ENCODE measurements at places on chromosomes 16 and 17. TPM values are rescaled to one million over a fixed set of nuclear protein-coding genes. Genes with fewer than 3 reads are reported as not detected.

DNA sequence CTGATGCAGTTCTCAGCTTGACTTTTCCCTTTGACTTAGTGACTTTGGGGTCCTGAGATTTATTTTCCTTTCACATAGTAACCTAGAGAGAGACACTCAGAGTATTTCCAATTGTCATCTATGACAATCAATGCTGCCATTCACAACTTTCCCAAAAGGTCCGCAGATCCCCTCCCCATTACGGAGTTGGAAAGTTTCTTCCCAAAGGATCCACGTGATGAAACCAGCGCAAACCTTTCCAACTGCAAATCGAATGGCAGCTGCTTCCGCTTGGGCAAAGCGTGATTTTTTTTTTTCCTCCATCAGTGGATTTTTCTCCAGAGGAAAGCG is 538 bp upstream of the FCSK start:
- no peak for DNase-seq

DNA sequence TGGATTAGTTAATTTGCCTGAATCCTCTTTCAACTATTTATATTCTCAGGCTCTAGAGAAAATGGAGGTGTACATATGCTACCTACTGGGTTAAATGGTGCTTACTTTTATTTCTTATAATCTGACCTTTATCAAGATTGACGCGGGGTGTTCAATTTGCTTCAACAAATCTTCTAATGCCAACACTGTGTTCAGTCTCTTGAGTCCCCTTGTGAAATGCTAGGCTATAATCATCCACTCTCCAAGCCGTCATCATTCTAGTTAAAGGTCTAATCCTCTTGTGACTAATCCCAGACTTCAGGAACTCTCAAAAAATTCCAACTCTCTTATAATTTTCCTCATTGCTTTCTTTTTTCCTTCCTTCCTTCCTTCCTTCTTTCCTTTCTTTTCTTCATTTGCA is 1396.2 kb downstream of the CDH8 start:
- DNase-seq = no peak

GRCh38 chr17:8057691-8058114 is 18.8 kb downstream of the ALOX15B start:
- peak; percentile 30 for DNase-seq

GRCh38 chr17:40177275-40177874 is at the start of gene RAPGEFL1:
Gene RAPGEFL1 (plus strand): TSS chr17:40177470. CDS start chr17:40177862, 392 bp downstream.
- DNase-seq = peak; percentile 72

DNA sequence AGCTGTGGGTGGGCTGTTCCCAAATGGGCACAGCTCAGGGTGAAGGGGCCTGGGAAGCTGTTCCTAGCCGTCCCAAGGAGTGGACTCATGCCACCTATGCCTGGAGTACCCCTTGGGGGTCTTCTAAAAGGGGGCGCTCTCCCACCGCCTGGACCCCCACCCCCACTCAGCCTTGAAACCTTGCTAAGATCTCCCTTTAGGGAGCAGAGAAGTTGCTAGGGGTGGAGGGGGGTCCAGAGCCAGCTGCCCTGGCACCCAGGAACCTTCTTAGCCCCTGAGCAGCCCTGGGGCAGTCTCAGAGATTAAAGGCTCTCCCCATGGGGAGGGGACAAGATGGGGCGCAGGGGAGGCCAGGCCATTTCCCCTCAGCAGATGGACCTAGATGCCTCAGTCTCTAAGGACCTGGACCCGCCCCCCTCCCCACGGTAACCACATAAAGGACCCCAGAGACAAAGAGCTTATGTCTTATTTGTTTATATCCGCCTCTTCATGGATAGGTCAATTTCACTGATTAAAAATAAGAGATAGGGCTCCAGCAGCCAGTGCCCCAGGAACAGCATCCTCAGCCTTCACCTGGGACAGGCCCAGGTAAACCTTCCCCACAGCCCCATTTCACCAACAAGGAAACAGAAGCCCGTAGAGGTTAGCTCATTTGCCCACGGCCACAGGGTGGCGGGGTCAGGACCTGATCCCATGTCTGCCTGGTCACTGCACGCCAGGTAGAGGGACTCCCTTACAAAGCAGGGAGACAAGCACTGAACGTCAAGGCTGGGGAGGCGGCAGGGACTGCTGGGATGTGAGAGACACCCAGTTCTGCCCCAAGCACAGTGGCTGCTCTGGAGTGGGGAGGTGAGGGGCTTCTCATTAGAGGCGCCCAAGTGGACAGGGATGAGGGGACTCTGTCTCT is 3.4 kb downstream of the MTSS2 start:
- no peak for DNase-seq

DNA sequence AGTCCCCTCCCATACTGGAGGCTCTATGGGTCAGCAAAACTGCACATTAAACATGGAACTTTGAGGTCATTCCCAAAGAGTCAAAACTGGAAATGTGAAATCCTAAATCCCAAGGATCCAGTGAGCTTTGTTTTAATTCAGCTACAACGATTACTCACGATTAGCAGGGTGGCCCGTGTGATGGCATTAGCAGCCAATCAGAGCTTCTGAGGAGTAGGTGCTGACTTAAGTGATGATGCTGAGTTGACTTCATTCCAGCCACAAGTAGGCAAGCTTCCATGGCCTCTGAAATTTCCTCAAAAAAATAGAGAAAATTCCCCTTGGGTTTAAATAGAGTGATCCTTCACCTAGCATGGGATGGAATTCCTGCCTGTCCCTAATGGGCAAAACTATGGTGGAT is 28.1 kb upstream of the BEAN1 start:
- no peak for DNase-seq

GRCh38 chr17:44979426-44979995 is 11.4 kb upstream of the C1QL1 start:
- DNase-seq = no peak

GRCh38 chr16:55567382-55567781 is 898 bp downstream of the CAPNS2 start:
- no peak for DNase-seq

DNA sequence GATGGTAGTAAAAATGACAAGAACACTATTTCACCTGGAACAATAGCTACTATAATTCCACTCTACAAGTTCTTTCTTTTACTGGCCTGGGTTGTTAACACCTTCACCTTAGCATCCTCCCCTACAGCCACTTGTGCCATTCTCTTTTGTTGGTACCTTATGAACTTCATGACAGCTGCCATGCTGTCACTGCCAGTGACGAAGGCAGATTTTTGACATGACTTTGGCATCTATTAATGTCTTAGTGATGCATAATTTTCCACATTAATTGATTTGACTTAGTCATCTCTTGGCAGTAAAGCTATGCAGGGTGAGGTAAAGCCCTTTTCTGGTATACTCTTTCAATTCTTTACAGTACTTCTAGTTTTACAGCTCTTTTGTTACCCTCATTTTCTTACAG is 207.9 kb downstream of the TANC2 start:
- no peak for DNase-seq

DNA sequence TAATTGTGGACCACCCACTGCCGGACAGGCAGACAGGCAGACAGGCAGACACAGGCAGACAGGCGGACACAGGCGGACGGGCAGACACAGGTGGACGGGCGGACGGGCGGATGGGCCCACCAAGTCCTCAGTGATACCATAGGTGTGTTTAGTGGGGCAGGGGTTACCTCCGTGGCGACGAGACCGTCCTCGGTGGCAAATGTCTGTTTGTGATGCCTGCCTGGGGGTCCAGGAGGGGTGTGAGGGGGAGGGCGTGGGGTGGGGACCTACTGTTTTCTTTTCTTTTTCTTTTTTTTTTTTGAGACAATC is 76.7 kb downstream of the RTN4RL1 start:
- DNase-seq = no peak

DNA sequence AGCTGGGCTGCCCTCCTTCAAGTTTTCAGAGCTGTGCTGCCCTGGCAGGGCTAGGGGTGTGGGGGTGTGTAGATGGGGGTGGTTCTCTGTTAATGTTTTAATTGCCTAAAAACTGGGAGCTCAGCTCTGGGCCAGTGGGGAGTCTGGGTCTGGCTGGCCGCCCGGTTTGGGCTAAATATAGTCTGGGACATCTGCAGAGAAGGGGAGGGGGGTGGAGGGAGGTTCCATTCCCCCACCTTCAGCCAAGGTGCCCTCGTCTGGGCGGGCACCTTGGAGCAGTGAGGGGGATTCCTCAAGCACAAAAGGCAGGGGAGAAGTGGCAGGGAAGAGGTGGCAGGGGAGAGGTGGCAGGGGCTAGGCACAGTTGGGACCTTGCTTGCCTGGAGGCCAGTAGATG is 13.0 kb downstream of the RARA start:
- no peak for DNase-seq

DNA sequence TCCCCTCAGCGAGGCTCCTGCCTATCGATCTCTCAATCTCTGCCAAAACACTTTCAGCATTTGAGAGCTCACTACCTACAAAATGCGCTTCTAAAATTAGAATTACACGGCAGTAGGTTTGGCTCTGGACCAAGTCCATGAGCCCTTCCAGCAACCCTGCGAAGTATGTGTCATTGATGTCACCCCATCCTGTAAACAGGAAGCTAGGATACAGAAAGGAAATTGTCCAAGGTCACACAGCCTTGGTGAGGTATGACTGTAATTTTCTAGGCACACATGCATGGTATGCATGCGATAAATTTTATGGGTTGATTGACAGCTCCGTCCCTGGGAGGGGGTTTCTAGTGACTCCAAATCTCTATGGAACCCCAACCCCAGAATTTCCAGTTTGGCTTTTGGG is 330.3 kb upstream of the CDH5 start:
- DNase-seq = no peak

- DNase-seq = no peak
Measured at GRCh38 chr16:72853575-72854266, 194.2 kb downstream of the ZFHX3 start.

DNA sequence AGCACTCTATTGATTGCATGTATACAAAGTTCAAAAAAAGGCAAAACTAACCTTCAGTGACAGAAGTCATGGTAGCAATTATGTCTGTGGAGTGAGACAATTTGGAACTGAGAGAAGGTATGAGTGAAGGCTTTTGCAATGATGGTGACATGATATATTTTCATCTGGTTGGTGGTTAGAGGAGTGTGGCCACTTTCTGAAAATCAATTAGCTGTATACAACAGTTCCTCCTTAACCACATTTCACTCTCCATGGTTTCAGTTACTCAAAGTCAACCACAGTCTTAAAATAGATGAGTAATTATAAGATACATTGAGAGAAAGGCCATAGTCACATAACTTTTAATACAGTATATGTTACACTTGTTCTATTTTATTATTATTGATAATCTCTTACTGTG is 26.2 kb downstream of the ADAMTS18 start:
- no peak for DNase-seq

DNA sequence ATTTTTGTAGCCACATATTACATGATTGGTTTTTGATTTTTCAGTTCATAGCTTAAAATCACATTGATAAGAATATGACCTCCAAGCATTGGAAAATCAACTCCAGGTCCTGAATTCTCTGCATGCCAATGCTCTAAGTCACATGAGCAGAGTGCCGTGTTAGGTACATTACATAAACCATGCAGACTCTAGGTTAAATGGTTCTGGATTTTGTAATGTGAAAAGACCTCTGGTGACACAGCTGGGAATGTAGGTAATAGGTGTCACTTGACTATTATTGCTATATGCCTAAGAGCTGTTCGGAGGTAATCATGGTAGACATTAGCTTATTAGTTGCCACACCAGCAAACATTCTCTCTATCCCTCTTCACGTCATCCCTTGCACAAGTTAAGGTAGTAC is 231.1 kb upstream of the SALL1 start:
- DNase-seq = no peak

The DNAH17 gene
- 0.57 TPM for total RNA-seq

The TAF1C gene
- total RNA-seq = 90.6 TPM

The ELMO3 gene
- total RNA-seq = 2.2 TPM

The PTGES3L gene
- total RNA-seq = 1.5 TPM

The SLFN14 gene
- 0.57 TPM for total RNA-seq

The JMJD6 gene
- 124 TPM for total RNA-seq

The CIBAR2 gene
- not detected for total RNA-seq

The SLFN13 gene
- 25.5 TPM for total RNA-seq

The C16orf54 gene
- total RNA-seq = 89.4 TPM

The GUCY2D gene
- total RNA-seq = not detected

The SLC12A3 gene
- not detected for total RNA-seq
